ENCODE measurements at places on chromosomes 4 and X.

- DNase-seq = no peak
These were observed 164.1 kb downstream of the CHIC2 start for GRCh38 chr4:53900271-53900649.

DNA sequence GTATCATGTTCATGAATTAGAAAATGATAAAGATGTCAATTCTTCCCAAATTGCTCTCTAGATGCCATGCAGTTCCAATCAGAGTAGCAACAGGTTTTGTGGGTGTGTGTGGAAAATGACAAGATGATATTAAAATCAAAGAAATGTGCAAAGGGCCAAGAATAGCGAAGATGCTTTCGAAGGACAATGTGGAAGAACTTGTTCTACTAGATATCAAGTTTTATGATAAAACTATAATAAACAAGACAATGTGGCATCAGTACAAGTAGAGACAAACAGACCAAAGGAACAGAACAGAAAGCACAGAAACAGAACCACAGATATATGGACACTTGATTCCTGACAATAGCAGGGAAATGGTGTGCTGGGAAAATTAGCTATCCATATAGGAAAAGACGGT lies 9.0 kb downstream of the TAB3 start:
- no peak for DNase-seq

DNA sequence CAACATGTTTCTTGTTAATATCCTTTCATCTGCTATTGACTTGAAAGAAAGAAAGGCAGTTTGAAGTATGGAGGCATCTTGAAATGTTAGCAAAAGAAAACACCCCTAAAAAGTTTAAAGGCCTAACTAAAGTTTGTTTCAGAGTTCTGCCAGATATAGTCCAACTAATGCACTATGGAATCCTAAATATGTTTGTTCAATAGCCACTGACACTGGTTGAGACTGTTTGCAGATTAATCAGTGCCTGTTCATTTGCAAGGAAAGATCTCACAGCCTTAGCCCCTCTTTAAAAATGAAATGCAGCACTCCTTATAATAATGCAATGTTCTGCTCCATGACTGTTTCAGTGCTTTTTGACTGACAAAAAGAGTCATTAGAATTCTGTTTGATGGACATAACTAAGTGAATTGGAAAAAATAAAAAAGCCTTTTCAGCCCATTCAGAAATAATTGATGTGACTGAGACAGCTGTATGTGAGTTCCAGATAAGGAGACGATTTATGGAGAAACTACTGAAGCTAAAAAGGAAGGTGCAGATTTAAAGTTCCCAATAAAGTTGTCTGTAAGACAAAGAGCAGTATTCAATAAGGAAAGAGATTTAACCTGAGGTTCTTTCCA lies 192.0 kb downstream of the PCDH7 start:
- DNase-seq = no peak

DNA sequence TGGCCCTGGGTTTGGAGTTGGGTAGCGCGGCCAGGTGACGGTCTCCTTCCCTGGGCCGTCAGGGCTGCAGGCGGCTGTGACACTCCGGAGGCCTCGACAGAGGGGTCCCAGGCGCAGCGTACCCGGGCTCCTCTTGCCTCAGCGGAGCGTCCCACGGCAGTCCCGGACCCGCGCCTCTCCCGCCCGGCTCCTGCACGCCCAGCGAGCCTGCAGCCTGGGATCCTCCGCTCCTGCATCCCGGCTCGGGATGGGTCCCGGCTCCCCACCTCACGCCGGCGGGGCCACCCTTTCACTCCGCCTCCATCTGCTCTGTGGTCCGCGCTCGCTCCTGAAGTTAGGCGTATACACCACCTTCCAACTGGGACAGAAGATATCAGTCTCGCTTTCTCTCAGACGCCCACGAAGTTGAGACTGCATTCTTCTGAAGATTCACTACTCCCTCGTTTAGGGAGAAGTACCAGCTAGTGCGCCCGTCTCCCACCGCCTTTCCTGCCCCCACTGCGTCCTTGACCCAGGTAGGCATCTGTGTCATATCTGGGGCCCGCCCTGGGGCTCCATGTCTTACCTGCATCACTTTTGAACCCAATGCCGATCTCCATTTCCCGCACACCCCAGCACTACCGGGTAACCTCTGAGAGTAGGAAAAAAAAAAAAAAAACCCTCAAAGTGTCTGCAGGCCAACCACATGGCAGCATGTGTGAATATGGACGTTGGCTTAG lies 32.3 kb upstream of the KDR start:
- no peak for DNase-seq

GRCh38 chr4:80422727-80423404 lies 87.3 kb downstream of the CFAP299 start:
- no peak for DNase-seq

DNA sequence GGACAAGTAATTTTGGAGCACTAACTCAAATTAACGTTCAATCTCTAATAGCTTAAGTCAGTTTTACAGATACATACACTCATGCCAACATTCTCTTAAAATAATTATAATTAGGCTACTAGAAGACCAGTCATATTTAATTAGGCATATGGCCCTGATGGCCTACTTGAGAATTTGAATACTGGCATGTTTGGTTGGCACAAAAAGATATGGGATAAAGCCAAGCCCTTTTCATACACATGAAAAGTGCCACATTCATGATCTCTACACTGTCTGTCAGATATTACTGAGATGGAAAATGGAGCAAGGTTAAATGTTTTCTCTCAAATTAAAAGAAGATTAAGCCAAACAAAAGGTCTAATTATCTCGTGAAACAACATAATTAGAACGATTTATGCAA lies 1091.0 kb downstream of the C4orf33 start:
- DNase-seq = no peak

DNA sequence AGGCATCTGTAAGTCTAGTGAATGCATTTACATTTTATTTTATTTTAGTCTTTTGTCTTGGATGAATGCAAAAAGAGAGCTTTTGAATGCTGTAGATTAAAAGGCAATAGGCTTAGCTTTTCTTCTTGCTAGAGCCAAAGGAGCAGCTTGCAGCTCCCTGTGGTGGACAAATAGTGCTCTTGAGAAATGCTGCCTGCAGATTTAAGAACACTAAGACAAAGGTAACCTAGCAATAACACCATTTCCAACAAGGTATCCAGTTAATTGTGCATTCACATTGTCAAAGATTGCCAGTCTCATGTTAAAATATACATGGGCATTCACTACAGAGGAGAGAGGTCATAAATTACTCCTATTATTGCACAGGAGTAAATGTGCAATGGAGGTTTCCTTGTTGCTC lies 859.2 kb upstream of the PRKX start:
- DNase-seq = no peak

DNA sequence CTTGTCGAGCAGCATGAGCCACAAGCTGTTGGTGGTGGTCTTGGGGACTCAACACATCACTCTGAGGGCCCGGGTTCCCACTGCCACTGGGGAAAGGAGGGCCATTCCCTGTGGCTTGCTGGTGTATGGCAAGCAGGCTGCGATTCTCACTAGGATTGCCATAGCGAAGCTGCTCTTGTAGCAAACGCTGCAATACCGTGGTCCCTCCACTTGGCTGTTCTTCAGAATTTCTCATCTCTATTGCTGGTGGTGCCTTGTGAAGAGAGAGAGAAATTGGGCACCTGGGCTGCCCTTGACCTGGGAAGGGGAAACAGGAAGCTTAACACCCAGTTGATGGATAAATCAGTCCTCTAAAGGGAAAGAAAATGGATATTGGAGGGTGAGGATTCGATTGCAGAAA lies 17.7 kb downstream of the AMOT start:
- no peak for DNase-seq

DNA sequence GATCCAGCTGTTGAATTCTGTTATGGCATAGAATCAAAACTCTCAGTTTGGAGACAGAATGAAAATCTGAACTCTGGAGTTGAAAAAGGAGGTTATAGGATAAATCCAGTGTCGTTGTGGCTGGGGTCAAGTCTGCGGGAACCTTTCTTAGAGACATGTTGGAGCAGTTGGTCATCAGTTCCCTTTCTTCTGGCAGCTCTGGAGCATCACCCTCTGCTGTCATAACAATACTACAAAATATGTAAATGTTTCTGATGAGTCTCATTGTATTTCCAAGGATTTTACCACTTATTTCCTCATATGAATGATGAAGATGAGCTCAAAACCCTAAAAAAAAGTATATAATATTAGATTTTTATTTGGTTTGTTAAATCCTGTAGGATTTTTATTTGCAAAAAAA lies 7.5 kb downstream of the TLR10 start:
- no peak for DNase-seq

GRCh38 chr4:96599752-96600151 lies 759.9 kb downstream of the PDHA2 start:
- no peak for DNase-seq

GRCh38 chrX:21816136-21816535 lies 23.3 kb upstream of the MBTPS2 start:
- DNase-seq = no peak

- peak; percentile 91 for DNase-seq
These were observed 11.0 kb downstream of the CUL4B start for GRCh38 chrX:120549483-120550452.

GRCh38 chr4:17704020-17704650 lies 77.3 kb downstream of the FAM184B start:
- no peak for DNase-seq

DNA sequence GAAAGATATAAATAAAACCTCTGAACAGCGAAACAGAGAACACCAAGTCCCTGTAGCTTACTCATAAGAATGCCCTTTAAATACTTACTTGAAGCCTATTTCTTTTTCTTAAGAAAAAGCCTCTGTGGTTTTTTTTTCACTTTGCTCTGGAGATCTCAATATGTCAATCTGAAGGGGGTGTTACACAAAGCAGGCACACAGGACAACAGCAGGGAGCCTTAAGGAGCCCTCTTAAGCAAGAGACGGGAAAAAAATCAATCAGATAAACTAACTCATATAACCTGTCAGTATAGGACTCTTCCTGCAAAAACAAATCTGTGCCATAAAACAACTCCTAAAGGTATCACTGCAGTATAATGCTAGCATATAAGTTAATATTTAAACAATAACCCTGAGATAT lies 611.1 kb upstream of the ATOH1 start:
- no peak for DNase-seq

GRCh38 chr4:52483186-52483890 lies 175.8 kb downstream of the USP46 start:
- no peak for DNase-seq

GRCh38 chr4:164239976-164240375 lies 514.0 kb upstream of the SMIM31 start:
- no peak for DNase-seq

- DNase-seq = no peak
These were observed 989.7 kb downstream of the CCSER1 start for GRCh38 chr4:91116861-91117260.

DNA sequence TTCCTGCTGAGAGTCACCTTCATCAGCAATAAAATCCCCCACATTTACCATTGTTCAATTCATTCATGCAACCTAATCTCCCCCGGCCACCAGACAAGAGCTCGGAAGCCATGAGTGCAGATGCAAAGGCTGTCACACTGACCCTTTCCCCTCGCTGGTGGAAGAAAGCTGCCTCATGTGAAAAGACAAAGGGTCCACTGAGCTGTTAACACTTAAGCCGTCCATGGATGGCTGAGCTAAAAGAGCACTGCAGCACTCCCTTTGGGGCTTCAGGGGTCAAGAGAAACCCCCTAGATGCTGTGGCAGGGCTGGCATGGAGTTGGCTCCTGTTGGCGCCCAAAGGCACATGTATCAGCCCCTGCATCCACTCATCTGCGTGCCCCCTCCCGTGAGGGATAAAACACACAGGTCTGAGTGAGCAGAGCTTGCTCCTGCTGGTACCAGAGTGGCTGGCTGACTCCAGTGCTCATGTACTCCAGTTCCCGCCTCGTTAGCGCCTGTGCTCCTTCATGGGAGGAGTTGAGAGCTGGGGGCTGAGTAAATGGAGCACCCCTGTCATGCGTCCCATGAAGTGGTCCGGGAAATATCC lies 216.5 kb downstream of the PDHA2 start:
- no peak for DNase-seq

GRCh38 chr4:1727117-1728031 lies 6.1 kb downstream of the TACC3 start:
- peak; percentile 81 for DNase-seq

DNA sequence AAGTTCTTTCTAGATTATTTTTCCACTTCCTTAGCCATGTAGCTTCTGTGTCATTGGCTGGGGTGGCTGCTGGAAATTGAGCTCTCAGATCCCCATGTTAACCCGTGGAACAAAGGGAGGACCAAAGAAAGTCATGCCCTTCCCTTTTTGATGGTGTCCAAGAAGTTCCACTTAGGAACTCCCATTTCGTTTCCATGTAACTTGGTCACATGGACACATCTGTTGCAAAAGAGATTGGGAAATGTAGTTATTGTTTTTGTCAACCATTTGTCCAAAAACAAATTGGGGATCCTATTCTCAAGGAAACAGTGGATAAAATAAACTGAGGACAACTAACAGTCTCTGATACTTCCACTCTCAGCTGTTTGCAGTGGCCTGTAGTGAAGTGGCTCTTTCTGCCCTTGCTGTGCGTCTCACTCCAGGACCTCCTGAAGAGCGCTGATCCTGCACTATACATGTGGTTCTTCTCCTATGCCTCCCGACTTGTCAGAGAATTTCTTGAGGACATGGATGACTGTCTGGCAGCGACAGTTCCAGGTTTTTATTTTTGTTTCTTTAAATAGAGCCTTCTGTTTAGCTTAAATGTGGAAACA lies 125.3 kb upstream of the LNX1 start:
- DNase-seq = no peak

GRCh38 chr4:88697588-88698329 lies at the start of gene NAP1L5:
Gene NAP1L5, minus strand, starts transcription at chr4:88697829. Its CDS starts 75 bp downstream, at chr4:88697754.
- DNase-seq = peak; percentile 49

GRCh38 chrX:149984411-149984810 lies 46.1 kb upstream of the EOLA2 start:
- no peak for DNase-seq

GRCh38 chrX:115348446-115349225 lies 59.1 kb downstream of the LUZP4 start:
- no peak for DNase-seq

DNA sequence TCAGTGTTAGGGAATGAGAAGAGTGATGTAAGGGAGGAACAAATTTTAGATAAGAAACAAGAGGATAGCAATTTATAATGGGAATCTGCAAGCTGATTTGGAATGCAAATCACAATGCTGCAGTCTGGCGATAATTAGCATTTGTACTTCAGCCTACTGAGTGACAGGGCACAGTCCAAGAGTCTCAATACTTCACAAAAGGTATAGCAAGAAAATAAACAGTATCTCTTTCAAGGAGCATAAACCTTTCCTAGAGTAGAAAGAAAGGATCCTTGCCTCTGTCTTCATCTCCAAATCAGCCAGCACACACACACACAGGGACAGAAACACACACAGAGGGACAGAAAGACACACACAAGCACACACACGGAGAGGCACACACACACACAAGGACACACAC lies 1.1 kb upstream of the GPM6A start:
- no peak for DNase-seq

- no peak for DNase-seq
These were observed 274.3 kb downstream of the DMD start for GRCh38 chrX:32937043-32937442.

GRCh38 chr4:99586322-99586721 lies 11.7 kb downstream of the MTTP start:
- no peak for DNase-seq

DNA sequence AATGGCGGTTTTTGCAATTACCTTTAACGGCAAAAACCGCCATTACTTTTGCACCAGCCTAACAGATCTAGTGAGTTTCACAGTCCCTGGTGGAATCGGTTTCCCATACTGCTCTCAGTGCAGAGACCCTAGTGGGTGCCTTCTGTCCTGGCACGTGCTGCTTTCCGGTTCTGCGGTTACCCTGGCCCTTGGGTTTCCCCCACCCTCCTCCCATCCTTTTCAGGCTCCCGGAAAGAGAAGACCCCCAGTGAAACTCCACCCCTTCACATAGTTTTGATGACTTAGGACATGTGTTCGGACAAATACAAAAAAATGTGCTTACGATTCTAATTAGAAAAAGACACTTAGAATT lies 36.9 kb downstream of the NLGN3 start:
- no peak for DNase-seq

GRCh38 chr4:80076681-80077080 lies 3.7 kb upstream of the ANTXR2 start:
- no peak for DNase-seq

All from HFFc6 (cell line).